ENCODE measurements at places on chromosomes 6 and 20.

- peak; percentile 92 for DNase-seq
These were observed at the start of gene CALHM5 for GRCh38 chr6:116511424-116512110. CALHM5 (plus strand) TSS chr6:116511639; CDS start chr6:116511697, 58 bp downstream.

- DNase-seq = no peak
These were observed 2.9 kb upstream of the PKIG start for GRCh38 chr20:44579313-44580081.

DNA sequence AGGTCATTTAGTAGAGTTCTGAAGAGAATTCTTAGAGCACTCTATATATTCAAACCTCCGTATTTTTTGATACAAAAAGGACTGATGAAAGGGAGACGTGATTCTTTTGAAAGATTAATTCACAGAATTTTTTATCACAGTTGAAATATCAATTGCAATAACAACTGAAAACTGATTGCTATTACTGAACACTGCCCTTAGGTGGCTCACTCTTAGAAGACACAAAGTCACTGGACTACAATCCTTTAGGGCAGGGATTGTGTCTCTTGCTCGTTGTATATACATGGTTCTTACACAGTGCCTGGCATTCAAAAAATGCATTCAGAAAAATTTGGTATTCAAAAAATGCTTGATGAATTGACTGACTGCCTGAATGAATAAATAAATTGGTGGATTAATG, 17.1 kb upstream of the CALHM6 start:
- DNase-seq = peak; percentile 81

DNA sequence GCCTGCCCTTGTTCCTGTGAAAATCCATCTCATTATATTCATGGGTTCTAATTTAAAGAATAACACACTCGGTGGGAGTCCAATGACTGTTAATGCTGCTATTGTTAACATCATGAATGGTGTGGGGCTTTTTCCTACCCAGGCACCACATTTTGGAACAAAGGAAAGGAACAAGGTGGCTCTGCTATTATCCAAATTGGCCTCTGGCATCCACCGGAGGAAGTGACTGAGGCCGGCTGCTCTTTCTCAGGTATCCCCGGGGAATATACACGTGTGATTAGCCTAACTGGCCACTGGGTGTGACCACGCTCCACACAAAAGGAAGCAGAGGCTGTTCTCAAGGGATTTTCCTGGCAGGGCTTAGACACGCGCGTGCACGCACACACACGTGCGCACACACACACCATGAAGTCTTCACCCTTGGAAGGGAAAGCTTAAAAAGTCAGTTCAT, 601.2 kb upstream of the ARID1B start:
- no peak for DNase-seq

DNA sequence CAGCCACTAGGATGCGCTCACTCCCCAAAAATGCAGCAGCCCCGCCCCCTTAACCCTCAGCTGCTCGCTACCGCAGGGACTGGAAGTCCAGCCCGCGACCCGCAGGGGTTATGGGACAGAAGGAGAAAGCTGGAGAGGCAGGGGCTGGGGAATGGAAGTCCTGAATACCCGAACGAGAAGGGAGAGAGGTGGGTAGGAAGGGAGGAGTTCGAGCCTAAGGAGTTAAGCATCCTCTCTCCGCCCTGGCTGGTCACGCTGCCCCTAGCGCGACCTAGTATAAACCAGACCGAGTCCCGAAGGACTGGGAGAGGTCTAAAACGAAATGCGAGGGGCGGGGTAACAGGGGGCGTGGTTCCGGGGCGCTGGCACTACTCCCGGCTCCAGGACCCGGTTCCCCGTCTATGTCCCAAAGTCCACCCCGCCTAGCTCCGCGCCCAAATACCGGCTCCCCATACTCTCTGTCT, 448 bp upstream of the DDAH2 start:
- peak; percentile 98 for DNase-seq

GRCh38 chr6:1777921-1778685, 168.4 kb downstream of the FOXC1 start:
- DNase-seq = no peak

DNA sequence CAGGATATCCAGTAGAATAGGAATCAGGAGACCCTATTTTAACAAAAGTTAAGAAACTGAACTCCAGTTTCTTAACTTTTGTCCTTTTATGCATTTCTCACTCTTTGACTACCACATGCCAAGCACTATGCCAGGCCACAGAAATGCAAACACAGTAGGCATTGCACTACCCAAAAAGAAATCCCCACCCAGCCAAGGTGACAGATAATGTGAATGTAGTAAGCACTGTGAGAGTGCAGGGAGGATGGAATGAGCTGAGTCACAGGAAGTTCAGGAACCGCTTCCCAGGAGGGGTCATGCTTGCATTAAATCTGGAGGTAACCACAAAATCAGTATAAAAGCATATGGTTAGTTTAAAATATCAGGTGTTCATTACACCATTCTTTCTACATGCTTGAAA, 20.1 kb upstream of the FAM83C start:
- DNase-seq = no peak

GRCh38 chr6:133017581-133017980, 203.2 kb downstream of the RPS12 start:
- peak; percentile 55 for DNase-seq

Data from OCI-M1 (cell line).